Effector memory CD4-positive, alpha-beta T cell (primary cell): ENCODE measurements at places on chromosomes 3 and 15.

DNA sequence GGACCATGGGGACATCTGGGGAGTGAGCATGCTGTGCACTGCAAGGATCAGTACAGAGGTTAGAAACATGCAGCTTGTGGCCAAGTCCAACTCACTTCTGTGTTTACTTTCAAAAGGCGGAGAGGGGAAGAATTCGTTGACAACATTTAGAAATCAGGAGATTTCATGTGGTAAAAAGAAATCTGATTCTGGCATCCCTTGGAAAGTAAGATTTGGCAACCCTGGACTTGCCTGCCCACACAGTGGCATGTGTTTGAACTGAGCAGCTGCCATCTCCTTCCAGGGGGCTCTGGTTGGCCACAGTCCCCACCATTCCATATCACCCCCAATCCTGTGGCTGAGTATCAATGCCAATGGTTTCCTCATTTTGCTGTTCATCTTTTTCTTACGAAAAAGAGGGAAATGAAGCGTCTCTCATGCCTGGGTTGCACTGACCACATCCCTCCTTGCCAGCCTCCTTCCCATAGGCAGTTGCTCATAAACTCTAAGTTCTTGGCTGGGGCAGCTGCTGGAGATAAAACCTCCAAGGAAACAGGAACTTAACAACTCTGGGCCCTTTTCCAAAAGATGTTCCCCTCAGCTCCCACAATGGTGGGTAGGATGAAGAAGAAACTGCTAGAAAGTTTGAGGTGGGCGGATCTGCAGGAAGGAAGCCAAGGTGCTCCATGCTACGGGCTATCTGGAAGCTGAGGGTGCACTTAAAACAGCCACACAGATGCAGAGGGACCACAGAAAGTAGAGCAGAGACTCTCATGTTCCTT, 29.2 kb downstream of the SLC6A11 start:
- no peak for DNase-seq

DNA sequence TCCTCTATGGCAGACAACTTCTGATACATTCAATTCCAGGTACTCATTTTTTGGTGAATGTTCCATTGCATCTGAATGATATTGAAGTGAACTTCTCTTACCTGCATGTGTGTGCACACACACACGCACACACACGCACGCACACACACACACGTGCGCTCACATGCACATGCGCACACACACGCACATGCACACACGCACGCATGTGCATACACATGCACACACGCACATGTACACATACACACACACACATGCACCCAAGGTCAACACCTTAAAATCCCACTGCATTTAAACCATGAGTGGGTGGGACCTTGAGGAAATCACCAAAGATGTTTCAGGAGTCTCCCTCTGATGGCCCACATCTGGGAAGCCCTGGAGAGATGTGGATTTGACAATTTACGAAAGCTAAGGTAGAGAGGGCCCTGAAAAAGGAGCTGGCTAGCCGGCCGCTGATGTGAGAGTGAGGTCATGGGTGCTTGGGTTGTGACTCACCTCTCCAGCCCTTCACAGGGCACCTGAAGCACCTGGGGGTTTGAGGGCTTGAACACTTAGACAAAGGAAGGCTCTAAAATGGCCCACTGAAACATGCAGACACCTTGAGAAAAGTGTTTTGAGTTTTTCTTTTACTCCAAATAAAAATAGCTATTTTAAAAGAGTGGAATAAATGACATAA, 269.1 kb upstream of the LRRFIP2 start:
- DNase-seq: no peak

DNA sequence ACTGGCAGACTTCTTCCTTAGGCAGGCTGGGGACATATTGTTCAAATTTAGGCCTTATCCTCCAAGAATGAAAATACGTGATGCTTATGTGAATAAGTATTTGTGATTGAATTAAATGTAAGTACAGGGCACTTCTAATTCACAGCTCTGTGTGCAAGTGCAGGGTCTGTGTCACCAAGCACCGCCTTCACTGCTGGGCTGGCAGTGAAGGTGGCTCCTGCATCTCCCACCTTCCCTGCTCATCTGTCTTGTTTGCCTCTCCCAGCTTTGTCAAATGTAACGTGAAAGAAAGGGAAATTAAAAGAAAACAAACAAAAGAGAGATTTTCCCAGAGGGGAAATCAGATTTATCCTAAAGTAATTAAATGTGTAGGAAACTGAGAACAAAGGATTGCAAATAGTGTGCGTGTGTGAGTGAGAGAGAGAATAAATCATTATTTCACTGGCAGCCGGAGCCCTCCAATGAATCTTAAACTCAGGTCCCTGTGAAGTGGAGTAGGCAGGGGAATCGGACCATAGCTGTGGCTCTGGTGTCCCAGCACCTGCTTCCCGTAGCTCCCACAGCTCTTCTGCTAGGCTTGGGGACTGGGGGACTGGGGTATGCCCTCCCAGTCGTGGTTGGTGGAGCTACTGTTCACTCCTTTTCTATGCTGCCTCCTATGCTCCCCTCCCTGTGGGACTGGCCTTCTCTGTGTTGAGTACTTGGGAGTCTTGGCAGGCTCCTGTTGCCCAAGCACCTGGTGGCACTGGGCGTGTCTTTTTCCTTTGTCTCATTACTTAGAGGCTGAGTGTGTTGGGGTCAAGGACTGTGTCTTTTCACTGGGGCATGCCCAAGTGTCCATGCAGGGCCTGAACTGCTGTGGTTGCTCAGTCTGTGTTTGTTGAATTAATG, 222.2 kb downstream of the EPHB1 start:
- no peak for DNase-seq

DNA sequence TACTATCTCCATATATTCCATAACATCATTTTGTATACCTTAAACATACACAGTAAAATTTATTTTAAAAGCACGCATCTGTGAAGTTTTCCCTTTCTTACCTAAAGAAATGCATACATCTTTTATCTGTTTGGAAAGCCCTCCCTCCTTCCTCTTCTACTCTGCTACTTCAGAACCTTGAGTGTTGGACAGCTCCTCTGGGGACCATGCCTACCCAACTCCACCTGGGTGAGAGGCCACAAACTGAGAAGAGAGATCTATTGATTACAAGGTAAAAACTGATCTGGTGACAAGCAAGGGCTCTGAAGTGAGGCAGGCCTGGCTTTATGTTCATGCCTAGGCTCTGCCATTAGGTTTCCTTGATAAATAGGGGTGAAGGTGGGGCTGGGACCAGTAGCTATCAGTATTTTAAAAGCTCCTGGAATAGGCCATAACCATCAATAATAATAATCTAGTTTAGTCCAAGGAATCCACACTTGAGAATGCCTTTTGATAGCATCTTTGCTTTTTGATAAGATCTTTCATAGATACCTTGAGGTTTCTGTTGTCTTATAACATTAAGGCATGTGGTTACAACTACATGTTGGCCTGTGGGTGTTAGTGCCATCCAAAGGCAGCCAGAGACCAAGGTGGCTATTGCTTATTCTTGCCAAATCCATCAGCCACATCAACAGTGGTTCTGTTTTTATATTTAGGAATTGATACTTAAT, 148.8 kb downstream of the KCNMB2 start:
- no peak for DNase-seq

GRCh38 chr3:143182866-143183664, 63.5 kb downstream of the CHST2 start:
- DNase-seq: no peak

- DNase-seq: no peak
These were observed 166.1 kb downstream of the RYR3 start for GRCh38 chr15:33476908-33477307.

GRCh38 chr15:53808058-53808706, 48.7 kb upstream of the WDR72 start:
- no peak for DNase-seq

- DNase-seq: no peak
These were observed 208.7 kb downstream of the MECOM start for GRCh38 chr3:169454823-169455222.

DNA sequence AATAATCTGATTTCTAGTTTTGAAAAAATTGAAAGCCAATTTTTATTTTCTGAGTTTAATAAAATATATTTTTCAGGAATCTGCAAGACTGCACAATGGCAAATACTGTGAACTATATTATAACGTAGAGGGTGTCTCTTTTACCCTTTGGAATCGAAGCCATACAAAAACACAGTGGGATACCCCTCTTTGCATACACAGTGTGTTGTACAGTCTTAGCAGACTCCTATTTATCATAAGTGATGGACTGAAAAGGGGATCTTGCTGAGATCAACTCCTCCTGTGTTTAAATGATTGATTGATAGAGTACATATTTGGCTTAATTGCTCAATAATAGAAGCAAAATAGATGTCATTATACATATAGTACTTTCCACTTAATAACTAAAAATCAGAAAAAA, 981.2 kb downstream of the NSUN3 start:
- no peak for DNase-seq

DNA sequence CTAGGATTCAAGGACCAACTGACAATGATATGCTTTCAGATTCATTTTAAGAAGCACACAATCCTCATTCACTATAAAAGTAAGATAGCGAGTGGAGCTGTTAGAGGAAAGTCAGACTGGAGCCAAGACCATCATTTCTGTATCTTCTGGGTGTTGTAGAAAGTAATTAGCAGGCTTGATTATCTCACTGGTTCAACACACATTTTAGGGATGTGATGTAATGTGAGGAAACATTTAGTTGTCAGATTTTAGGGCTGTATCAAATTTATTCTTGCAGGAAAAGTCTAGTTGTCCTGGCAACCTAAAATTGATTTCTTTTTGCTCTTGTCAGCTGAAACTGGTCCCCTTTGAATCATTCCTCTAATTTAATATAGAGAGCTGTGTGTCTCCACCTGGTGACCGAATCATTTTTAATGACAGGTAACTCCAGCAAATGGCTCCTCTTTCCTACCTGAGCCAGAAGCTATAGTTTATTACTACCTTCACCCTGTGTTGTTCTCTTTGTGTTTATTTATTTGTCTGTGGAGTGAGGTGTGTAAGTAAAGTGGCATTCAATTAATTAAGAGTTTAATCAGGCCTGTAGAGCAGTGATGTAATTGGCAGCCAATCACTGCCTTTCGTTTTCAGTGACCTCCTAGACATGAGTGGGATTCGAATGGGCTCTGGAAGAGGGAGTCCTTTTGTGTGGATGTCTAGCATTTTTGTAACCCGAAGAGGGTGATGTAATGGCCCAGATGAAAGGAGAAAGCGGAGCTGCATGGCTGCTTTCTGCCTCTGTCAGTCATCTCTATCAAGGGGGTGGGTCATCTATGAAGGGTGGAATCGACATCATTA, 125.8 kb downstream of the LPP start:
- no peak for DNase-seq

- DNase-seq: no peak
These were observed 52.0 kb downstream of the VPS8 start for GRCh38 chr3:184864000-184864399.

DNA sequence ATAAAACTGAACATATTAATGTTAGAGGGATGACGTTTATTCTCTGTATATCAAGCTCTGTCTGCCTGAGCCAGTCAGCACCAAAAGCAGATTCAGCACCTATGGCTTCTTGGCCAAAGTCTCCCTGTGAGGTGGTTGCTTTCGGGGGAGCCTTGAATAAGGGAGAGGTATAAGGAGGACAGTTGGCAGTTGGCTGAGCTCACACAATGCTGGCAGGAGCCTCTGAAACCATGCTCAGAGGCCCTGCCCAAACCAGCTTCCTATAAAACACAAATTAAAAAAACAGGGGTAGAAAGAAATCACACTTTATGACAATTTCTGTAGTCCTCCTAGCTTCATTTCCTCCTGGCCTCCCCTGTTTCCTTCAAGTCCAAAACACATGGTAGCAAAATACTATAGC, 18.8 kb downstream of the ARHGEF3 start:
- no peak for DNase-seq

- no peak for DNase-seq
These were observed 50.6 kb upstream of the PHLDB2 start for GRCh38 chr3:111808439-111808838.

DNA sequence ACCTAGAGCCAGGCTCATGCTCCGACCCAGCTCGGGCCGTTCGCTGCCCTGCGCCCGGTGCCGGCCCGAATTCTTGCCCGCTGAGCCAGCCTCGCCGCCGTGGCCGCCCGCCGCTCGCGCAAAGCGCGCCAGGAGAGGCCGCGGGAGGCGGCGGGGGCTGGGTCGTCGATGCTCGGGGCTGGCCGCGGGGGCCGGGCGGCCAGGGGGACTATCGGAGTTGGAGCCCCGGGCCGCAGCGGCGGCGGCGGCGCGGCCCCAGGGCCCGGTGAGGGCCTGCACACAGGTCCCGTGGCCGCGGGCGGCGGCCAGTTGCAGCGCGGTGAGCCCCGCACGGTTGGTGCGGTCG, 1.1 kb downstream of the ANKRD63 start:
- no peak for DNase-seq

GRCh38 chr3:150150633-150151032, 179.9 kb upstream of the PFN2 start:
- DNase-seq: no peak

DNA sequence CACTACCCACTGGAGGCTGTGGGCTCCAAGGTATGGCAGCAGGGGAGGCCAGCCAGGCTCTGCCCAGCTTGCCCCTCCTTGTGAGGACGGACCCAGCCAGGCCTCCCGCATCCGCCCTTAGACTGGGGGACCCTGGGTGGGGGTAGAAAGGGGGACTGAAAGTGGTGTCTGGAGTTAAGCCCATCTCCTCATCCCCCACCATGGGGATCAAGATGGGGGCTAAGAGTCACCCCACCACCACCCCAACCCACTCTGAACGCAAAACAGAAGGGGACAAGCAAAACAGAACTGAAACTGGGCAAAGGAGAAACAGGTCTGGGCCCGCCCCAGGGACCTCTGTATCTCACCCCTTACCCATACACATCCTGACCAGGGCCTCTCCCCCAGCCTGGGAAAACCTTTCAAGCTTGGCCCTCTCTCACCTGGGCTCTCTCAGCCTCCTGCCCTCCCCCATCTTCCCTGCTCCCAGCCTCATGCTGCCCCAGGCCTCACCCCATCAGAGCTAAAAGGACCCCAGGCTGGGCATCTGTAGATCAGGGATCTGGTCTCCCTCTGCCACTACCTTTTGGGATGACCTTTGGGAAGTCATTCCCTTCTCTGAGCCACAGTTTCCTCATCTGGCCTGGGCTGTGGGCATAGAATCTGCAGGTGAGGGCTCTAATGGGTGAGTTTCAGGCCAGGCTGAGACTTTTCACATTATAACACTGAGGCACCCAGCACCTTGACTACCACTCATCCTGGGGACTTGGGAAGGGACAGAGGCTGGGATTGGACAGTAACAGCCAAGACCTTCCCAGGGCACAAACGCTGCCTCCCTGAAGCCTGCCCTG, 30.0 kb upstream of the CYP11A1 start:
- DNase-seq: no peak

GRCh38 chr15:67601073-67601472, 58.6 kb downstream of the MAP2K5 start:
- no peak for DNase-seq

GRCh38 chr3:187150599-187150998, 11.3 kb upstream of the RPL39L start:
- DNase-seq: peak; percentile 27

DNA sequence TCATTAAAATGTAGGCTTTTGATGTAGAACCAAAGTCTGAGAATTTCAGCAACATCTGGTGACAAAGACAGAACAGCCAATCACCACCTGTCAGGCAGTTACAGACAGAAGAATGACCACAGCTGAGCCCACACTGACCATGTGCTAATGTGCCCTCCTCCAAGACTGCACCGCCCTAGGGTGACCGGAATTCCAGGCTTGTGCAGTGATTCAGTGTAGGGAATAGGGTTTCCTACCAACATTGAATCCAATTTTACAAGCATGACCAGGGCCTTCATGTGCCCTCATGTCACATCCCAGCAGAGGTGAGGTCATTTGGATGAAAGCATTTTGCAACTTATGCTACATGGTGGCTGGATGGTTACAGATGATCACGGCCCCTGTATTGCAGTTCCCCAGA, 412.5 kb downstream of the SOX2 start:
- no peak for DNase-seq
